ENCODE measurements at places on chromosomes 11 and 22.

GRCh38 chr22:19178065-19178656 lies 375 bp downstream of the SLC25A1 start:
- DNase-seq: peak; percentile 28

- DNase-seq: no peak
Measured at GRCh38 chr11:41536021-41536568, 76.6 kb upstream of the LRRC4C start.

DNA sequence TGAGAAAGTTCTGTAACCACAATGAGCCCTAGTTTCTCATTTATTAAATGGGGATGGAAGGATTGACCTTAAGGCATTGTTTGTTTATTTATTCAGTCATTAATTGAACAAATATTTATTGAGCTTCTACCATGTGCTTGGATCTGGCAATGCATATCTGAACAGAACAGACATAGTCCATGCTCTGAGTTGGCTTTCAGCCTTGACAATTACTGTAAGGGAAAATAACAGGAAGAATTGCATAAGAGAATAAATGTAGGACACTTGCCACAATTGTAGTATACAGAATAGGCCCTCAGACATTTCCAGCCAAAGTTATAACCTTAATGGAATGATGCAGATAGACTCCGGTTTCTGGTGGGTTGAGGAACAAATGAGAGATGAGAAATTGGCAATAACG lies 160.5 kb upstream of the TTC12 start:
- DNase-seq: no peak

- DNase-seq: no peak
Measured at GRCh38 chr11:33741806-33742205, 5.6 kb upstream of the CD59 start.

DNA sequence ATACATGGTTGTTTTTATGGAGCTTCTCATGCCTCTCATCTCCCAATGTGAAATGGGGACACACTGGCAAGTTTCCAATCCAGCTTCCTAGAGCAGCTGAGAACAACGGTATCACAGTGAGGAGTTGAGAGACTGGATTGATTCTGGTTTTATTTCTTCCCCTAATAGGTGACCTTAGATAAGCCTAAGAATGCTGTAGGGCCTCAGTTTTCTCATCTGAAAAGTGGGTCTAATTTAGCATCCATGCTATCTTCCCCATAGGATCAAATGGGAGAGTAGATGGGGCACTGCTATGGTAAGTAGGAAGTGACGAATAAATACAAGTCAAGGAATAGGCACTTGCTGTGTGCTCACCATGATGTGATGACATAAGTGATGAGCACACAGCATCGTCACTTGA lies 61.1 kb upstream of the PHOX2A start:
- DNase-seq: no peak

GRCh38 chr11:91935120-91935519 lies 289.5 kb upstream of the FAT3 start:
- no peak for DNase-seq

DNA sequence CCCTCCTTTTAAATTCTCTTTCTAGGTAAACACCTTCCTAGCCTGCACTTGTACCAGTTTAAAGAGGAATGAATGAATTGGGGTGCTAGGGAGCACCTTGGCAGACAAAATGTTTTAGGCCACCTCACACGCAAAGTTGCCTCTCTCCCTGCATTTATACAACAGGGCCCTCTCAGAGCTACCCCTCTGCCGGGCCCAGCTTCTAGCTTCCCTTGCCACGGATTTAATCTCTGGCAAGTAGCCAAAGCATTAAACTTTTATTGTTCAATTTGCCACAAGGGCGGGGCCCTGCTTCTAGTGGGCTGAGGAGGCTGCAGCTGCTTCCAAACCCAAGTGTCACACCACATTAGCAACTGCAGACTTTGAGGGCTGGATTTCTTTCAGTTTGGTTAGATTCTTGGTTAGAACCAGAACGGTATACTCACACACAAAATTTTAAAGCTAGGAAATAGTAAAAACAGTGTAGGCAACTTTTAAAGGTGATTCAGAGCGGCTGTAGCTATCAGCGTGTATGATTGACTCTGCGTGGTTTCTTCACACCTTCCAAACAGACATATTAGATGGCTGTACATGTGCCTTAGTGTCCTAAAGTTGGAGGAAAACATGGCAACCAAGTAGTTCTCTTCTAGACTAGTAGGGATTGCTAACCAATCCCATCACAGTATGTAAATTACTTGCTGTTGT lies 6.5 kb downstream of the KREMEN1 start:
- peak; percentile 57 for DNase-seq

- DNase-seq: peak; percentile 6
Measured at GRCh38 chr22:23053912-23054530, 16.3 kb upstream of the GNAZ start.

DNA sequence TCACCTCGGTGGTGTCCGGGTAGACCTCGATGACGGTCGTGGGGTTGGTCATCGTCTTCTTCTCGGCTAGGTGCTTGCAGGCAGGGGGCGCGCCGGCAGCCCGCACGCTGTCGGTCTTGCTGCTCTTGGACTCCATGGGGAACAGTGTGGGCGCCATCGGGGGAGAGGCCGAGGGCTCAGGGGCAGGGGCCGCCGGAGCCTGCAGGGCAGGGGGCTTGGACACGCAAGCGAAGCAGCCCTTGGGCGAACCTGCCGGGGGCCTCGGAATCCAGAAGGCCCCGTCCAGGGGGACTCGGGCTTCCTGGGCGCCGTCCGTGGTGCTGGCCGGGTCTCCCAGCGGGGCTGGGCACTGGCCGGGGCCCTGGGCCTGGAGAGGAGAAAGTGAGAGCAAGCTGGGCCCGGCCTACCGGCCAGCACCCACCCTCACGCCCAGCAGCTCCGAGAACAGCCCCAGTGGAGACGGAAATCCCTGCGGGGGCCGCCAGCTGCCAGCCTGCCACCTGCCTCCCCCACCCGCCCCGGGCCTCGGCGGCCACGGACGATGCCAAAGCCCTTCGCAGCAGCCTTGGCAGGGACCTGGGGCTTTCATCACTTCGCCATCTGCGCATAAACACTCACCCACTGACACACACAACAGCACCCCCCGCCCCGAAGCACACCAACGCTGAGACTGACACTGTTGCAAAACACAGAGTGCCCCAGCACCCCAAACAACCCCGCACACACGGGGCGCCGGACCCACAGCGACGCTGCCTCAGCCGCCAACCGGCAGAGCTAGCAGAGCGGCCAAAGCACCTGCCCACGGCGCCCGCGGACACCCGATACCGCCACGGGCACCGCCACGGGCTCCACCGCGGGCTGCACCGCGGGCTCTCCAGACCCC lies 2.4 kb downstream of the IFITM10 start:
- DNase-seq: no peak

DNA sequence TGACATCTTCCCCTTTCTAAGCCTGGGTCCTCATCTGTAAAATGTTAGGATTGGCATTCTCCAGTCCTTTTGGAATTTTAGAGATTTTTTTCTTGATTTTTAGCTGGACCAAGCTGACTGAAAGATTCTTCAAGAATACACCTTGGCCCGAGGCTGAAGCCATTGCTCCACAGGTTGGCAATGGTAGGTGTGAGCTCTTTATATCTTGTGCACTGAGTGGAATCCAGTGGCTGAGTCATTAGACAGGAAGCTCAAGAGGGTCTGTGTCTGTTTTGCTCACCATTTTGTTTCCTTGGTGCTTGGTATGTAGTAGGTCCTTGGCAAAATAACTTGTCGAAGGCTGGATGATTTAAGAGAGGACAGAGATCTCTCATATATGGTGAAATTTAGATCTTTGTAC lies 6.2 kb downstream of the EIF3L start:
- no peak for DNase-seq

- no peak for DNase-seq
Measured at GRCh38 chr11:44017443-44018126, 30.2 kb upstream of the ACCSL start.

DNA sequence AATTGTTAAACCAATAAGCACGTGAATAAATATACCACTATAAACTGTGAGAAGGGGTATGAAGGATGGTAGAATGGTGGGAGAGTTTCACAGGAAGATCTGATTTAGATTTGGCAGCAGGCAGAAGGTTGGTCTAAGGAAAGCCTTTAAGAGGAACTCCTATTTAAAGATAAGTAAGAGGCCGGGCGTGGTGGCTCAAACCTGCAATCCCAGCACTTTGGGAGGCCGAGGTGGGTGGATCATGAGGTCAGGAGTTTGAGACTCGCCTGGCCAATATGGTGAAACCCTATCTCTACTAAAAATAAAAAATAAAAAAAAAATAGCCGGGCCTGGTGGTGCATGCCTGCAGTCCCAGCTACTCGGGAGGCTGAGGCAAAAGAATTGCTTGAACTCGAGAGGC lies 45.8 kb upstream of the CXCR5 start:
- no peak for DNase-seq

- no peak for DNase-seq
Measured at GRCh38 chr11:96680211-96681018, 290.6 kb downstream of the JRKL start.

DNA sequence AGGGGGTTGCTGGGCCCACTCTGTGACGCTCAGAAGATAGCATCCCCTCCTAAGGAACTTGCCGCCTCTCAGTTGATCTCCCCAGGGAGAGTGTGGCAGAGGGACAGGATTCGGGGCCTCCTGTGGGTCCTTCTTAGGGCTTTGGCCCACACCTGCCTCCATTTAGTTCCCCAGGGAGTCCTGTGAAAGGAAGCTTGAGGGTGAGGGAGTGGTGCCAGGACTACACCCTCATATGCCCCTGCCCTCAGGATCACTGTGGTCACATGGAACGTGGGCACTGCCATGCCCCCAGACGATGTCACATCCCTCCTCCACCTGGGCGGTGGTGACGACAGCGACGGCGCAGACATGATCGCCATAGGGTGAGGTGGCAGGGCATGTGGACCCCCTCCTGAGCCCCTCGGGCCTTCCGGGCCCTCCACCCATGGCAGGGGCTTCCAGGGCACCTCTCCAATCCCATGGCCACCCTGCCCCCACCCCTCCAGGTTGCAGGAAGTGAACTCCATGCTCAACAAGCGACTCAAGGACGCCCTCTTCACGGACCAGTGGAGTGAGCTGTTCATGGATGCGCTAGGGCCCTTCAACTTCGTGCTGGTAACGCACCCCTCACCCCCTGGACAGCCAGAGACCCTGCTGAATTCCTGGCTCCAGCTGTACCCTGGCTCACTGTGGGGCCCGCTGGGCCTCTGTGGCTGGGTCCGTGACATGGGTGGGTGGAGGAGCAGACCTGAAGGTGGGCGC lies 3.5 kb downstream of the INPP5J start:
- DNase-seq: no peak

GRCh38 chr11:117045956-117046355 lies 52.3 kb downstream of the SIK3 start:
- DNase-seq: no peak

- peak; percentile 9 for DNase-seq
Measured at GRCh38 chr11:116696381-116696941, 76.3 kb downstream of the BUD13 start.

GRCh38 chr11:129281471-129282415 lies 89.6 kb upstream of the ARHGAP32 start:
- DNase-seq: no peak

DNA sequence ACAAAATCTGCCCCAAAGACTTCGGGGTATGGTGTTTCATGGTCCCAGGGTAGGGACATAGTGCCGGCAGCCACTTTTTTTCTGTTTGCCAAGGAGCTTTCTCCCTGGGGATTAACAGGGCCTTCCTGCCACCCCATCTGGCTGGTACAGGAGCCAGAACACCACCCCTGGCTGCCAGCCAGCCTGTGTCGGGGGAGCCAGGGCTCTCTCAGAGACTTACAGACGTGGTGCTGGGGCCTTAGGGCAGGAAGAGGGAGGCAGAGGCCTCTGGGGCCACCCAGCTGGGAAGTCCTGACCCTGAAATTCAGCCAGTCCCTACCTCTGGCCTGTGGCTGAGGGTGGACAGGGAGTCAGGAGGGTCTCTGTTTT lies 52.4 kb upstream of the CDON start:
- DNase-seq: no peak

- DNase-seq: no peak
Measured at GRCh38 chr22:30132290-30132996, 52.2 kb downstream of the HORMAD2 start.

- DNase-seq: peak; percentile 24
Measured at GRCh38 chr11:13030857-13031256, 21.7 kb downstream of the RASSF10 start.

- peak; percentile 26 for DNase-seq
Measured at GRCh38 chr11:12007769-12008737, at the start of gene DKK3. Gene DKK3 (minus strand): TSS chr11:12008626. CDS start chr11:12008582, 44 bp downstream.

GRCh38 chr22:48450188-48450825 lies 1377.4 kb downstream of the BRD1 start:
- DNase-seq: no peak

GRCh38 chr11:6196396-6196795 lies 2.6 kb upstream of the OR52W1 start:
- no peak for DNase-seq

DNA sequence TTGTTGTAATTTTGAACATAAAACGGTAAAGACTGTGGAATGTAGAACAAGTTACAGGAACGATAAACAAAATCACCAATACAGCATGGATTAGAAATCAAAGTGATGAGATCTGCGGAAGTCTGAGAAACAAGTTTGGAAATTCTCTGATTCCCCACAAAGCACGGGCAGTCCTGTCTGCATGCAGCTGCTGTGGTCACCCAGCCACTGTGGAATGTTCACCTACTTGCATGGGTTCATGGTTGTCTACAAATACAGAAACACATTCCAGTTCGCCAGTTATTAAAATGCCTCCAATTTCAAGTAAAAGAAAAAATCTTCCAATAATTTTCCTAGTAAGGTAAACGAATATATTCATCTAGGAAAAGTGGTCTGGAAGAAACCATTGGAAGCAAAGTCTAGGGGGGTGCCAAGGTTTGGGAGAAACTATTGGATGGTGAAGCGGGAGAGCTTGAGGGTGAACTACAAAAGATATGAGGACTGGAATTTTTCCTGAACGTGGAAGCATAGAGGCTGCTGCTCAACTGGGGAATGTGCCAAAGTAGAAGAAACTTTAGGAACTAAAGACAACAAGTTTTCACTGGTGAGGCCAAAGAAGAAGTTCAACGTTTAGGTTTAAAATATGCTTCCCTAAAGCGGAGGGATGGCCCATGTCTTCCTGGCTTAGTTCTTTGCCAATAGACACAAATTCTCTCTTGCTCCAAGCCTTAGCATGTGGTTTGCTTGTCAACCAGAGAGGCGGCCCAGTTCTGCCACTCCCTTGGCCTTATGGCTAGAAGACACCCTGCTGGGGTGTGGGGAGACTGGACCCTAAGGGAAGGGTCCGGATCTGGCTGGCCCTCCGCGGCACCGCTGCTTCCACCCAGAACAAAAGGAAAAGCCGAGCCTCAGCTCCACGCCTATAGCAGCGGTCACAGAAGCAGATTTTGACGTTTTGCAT lies 70.2 kb downstream of the CTTN start:
- DNase-seq: no peak

DNA sequence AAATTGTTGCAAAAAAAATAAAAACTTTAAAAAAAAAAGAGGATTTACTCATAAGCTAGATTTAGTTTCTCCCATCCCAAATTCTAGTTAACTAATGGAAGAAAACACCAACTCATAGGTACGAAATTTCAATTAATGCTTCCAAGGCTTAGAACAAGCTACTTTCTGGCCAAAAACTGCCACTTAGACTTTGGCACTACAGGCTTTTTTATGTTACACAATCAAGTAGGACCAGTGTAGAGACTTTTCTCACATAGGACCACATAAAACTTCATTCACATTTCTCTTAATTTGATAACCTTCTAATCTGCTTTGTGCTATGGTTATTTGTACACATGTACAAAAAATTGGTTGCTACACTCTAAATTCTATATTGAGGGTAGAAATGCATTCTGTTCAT lies 3.1 kb downstream of the ST13 start:
- no peak for DNase-seq

GRCh38 chr22:26045860-26046259 lies 123.4 kb upstream of the SEZ6L start:
- DNase-seq: no peak

Data from testis (tissue), 5 donors.